NCI-H446 (cell line): ENCODE measurements at places on chromosomes 6 and 20.

GRCh38 chr6:39330476-39330875, 8.0 kb upstream of the KCNK16 start:
- DNase-seq, result peak; percentile 84

DNA sequence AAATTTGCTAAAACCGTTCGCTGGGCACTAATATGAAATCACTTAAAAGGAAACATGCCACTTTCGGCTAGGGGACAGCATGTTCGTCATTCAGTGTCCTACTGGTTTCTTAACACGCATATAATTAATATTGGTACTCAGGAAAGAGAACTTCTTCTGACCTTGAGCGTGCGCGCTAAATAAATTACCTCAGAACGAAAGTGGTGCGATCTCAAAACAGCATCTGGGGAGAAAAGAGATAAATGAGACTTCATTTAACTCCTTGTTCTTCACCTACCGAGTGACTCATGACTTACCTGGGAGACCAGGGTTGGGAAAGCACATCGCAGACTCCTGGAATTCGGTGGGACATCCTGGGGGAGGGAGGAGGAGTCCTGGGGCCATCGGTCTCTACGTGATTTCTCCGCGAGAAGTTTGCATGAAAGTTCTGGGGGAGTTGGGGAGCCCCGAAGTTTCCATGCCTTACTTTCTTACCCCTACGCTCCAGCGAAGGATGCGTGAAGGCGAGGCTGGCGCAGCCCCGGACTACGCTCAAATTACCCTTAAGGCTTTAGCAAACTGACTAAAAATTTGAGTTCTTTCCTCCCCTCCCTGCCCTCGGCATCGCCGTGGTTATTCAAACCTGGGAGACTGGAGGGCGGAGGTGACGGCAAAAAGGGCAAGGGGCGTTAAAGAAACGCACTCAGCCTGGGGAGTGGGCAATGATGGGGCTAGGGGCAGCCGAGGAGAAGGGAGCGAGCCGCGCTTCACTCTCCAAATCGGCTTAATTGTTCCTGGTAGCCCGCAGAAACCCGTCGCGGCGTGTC, 1.1 kb upstream of the BEND6 start:
- no peak for DNase-seq

DNA sequence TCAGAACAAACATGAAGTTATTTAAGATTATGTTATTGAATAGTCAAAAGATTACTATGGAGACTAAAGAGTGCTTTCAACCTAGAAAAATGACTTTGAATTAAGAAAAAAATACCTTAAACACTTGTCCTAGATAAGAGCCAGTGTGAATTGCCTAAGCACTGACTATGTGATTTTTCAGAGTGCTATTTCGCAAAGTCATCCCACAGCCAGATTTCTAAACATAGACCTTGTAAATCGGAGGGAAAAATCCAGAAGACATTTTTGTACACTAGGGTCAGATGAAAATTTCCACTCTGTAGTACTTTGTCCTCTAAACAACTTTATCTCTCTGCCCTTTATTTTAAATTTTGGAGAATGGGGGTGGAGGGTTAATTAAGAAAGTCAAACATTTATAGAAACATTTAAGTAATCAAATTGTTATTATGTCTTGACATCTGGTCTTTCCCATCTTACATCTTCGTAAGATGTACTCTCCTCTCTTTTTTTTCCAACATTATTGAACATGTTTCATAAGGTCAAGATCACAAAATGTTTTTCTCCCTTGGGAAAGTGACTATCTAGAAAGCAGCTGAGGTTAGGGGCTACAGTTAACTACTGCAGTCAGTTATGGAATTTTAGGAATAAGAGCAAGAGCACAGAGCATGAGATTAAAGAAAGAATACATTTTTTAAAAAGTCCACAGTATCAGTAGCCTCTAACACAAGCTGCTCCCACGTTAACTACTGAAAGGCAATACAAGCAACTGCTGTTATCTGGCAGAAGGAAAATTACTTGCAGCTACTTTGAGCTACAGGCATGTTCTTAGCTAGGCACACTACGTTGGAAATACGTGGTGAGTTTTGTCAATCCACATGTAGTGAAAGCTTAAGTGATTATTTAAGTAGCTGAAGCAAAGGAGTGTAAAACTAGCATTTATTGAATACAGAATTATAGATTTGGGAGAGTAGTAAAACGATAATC, 648.5 kb downstream of the HTR1B start:
- DNase-seq, result no peak

DNA sequence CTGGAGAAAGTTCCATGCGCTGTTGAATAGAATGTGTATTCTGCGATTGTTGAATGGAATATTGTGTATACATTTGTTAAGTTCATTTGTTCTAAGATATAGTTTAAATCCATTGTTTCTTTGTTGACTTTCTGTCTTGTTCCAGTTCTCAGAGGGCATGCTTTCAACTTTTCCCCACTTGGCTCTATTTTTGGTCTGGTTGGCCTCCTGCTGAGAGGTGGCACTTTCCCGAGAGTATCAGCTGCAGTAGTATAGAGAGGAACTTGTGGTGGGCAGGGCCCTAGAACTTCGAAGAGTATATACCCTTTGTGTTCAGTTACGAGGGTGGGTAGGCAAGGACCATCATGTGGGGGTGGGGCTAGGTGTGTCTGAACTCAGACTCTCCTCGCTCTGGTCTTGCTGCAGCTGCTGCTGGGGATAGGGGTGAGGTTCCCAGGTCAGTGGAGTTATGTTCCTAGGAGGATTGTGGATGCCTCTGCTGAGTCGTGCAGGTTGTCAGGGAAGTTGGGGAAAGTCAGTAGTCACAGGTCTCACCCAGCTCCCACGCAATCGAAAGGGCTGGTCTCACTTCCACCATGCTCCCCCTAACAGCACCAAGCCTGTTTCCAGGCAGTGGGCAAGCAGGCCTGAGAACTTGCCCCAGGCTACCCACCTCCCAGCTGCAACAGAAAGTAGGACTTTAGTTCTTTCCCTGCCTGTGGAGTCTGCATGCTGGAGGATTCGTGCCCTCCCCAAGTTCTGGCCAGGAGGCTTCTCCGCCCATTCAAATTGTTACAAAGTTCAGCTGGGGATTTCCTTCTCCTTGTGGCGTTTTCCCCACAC, 118.9 kb upstream of the SSTR4 start:
- no peak for DNase-seq

DNA sequence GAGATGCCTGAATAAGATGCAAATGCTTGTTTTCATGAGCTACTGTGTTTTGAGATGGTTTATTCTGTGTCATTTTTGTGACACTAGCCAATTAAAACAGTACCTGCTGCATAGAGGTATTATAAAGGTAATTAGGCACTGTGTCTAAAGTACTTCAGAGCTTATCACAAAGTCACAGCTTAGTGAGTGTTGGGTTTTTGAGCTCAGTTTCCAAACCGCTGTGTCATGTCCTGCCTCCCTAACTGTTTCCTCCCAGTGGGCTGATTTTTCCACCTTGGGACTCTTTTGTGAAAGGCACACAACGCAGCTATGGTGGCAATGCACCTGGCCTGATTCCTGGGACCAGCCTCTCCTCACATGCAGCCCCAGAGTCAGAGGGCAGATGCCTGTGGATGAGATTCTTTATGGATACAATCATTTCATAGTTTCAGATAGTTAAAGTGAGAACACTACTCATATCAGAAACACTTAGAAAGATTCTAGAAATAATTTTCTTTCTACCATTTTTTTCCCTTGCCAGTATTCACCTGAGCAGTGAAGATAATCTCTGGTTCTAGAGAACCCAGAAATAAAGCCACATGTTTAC, 41.3 kb upstream of the TAGAP start:
- no peak for DNase-seq
